Activated CD4-positive, alpha-beta T cell treated with anti-CD3 and anti-CD28 coated beads for 36 hours (primary cell): ENCODE measurements at places on chromosomes 13 and 19.

DNA sequence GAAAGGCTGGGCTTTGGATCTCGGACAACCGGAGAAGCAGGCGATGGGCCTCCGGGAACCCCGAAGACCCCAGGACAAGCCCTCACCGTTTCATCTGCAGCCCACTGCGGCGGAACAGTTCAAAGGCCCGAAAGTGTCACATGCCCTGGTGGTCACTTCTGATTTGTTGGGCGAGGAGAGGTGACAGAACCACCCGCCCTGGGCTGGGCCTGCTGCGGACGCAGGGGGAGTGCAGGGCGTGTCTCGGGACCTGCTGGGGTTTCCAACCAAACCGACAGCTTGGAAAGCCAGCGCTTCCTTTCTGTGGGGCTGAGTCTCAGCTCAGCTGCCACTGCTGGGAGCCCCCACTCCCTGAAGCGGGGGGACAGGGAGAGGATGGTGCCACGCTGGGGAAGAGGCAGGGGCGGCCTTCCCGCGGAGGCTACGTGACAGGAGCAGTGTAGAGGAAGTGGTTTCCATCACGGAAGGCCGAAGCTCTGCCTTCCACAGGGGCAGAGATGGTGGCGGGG lies 22.8 kb upstream of the ZBTB7A start:
- peak; percentile 78 for DNase-seq

DNA sequence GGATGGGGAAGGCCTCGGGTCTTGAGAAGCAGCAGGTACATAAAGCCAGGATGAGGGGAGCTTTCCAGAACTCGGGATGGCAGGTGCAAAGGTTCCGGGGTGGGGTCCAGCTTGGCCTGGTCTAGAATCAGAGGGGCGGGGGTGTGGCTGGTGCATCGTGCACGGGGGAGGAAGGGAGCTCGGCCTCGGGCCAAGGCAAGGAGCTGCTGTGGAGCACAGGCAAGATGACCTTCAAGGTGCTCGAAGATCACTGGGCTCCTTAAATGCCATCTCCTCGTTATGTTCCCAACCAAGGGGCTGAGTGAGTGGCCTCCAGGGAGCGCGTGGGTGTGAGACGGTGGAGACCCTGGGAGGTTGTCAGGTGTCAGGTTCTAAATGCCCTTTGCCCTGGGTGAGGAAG lies 16.1 kb upstream of the SIGLEC11 start:
- DNase-seq, result no peak

DNA sequence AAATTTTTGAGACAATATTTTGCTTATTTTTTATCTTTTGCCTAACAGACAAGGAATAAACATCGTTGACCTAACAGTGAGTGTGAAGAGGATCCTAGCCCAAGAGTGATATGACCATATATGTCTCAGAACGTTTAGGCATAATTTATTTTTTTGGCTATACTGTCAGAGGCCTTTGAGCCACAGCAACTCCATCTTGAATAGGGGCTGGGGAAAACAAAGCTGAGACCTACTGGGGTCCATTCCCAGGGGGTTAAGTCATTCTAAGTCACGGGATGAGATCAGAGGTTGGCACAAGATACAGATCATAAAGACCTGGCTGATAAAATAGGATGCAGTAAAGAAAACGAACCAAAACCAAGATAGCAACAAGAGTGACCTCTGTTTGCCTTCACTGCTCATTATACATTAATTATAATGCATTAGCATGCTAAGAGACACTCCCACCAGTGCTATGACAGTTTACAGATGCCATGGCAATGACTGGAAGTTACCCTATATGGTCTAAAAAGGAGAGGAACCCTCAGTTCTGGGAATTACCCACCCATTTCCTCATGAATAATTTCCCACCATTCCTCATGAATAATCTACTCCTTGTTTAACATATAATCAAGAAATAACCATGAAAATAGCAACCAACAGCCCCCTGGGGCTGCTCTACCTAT lies 510.9 kb upstream of the PCDH9 start:
- no peak for DNase-seq

- no peak for DNase-seq
Measured at GRCh38 chr13:92256211-92256610, 857.8 kb downstream of the GPC5 start.

DNA sequence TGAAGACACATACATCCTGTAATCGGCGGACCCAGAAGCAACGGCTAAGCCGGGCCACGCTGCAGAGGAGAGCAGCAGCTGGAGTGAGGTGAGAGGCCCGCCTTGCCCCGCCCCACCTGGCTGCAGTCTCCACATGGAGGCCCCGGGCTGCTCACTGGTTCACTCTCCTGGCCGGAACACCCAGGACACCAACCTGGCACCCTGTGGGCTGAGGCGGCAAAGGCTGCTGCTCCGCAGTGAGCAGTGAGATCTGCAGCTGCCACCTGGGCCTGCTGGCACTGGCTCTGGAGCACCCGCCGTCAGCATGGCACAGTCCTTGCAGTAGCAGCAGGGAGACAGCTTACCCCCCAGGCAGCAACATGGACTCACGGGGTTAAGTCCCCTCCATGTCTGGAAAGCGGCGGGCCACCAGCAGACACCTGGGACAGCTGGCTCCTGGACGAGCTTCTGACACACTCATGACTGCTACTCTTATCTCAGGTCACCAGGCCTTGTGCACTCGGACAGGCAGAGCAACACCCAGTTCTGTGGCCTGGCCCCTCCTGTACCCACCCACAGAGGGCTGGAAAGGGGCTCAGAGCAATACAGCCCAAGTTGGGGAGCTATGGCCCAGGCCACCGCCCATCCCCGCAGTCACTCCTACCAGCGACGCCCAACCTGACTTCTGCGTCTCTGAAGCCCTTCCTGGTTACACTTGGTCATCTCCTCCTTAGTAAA lies 13.2 kb upstream of the KPTN start:
- no peak for DNase-seq

- peak; percentile 24 for DNase-seq
Measured at GRCh38 chr19:38675611-38676010, 28.2 kb downstream of the ACTN4 start.

DNA sequence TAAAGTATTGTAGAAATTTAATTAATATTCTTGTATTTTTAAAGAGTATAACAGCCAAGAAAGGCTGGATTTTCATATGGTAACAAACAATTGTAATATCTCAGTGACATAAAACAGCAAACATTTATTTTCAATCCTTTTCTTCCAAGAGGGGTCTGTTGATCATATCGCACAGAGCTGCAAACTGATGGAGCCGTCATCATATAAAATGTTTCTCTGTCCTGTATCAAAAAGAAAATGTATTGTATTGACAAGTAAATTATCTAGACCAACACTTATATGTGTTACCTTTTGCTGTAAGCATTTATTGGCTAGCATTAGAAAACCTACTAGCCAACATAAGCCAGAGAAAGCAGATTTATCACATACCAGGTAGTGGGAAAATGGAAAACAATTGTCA lies 2861.4 kb upstream of the PCDH20 start:
- DNase-seq, result no peak

GRCh38 chr13:50573066-50573465 lies 270.4 kb downstream of the DLEU7 start:
- no peak for DNase-seq
